HFFc6 (cell line): ENCODE measurements at places on chromosomes 4 and X.

DNA sequence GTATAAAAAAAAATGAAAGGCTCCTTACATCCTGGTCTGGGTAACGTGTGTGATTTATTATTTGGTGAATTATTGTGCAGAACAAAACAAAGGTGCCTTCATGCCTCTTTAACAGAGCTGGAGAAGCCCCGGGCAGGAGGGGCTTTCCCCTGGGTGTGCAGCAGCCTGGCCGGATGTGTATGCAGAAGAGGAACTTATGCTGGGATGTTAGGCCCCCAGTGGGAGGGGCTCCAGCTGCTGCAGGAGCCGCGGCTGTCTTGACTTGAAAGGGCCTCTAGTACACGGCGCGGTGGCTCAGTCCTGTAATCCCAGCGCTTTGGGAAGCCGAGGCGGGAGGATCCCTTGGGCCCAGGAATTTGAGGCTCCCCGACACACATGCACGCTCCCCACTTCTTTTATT lies 16.0 kb downstream of the CCNQ start:
- no peak for DNase-seq

- DNase-seq, result no peak
Measured at GRCh38 chr4:78640714-78641113, 89.1 kb downstream of the ANXA3 start.

- DNase-seq, result peak; percentile 69
Measured at GRCh38 chrX:104315555-104315954, 60.8 kb upstream of the ESX1 start.

- peak; percentile 62 for DNase-seq
Measured at GRCh38 chr4:74311696-74312313, 3.5 kb downstream of the EPGN start.

DNA sequence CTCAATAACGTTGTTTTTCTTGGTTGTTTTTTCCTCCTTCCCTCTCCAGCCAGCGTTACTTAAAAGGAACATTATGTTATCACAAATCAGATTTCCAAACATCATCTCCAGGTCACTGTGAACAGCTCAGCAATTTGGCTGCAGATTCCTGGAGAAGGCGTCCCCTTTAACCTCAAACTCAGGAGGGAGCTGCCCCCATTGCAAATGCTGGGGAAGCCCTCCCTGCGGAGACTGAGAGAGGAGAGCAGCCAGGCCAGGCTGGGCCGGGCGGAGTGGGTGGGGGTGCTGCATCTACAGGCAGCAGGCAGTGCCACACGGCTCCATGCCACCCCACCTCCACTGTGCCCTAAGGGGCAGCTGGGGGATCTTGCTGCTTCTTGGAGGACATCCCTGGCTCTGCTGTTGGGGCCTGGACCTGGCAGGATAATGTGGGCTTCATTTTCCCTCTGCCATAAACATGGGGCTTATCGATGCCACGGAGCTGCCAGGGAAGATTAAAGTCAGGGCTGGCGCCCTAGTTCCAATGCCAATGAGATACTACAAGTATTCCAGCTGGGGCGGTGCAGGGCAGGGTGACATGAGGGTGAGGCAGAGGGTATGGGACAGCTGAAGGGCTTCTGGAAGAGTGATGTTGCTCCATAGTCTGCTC lies 148.8 kb downstream of the PJA1 start:
- no peak for DNase-seq

DNA sequence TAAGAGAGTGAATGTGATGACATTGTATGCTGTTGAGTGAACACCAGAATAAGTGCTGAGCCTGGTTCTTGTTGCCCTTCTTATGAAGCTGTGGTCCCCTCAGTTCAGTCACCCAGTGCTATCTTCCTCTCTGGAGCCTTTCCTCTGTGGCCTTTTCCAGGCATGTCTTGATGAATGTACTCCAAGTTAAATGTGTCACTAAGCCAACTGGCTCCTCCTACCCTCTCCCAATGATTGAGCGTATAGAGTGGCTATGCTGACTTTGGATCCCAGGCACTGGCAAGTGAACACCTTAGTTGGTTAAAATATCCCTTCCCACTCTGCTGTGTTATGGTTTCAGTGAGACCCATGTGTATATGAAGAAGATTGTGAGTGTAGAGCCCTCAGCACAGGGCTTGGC lies 134.1 kb upstream of the MAMLD1 start:
- DNase-seq, result no peak

DNA sequence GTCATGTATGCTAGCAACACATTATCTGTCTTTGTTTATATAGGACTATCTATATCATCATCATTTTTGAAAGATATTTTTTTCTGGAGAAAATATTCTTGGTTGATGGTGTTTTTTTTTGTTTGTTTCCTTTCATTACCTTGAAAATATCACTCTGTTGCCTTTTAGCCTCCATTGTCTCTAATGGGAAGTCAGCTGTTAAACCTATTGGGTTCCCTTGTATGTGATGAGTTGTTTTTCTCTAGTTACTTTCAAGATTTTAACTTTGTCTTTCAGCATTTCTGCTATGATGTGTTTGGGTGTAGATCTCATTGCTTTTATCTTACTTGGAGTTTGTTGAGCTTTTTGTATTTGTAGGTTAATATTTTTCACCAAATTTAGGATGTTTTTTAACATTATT lies 124.4 kb downstream of the EDA start:
- no peak for DNase-seq

DNA sequence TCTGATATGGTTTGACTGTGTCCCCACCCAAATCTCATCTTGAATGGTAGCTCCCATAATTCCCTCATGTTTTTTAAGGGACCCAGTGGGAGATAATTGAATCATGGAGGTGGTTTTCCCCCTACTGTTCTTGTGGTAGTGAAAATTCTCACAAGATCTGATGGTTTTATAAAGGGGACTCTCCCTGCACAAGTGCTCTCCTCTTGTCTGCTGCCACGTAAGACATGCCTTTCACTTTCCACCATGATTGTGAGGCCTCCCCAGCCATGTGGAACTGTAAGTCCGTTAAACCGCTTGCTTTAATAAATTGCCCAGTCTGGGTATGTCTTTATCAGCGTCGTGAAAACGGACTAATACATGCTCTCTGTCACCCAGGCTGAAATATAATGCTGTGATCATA lies 200.9 kb upstream of the SLIT2 start:
- DNase-seq, result no peak

GRCh38 chrX:68807818-68808217 lies 21.0 kb upstream of the EFNB1 start:
- no peak for DNase-seq

DNA sequence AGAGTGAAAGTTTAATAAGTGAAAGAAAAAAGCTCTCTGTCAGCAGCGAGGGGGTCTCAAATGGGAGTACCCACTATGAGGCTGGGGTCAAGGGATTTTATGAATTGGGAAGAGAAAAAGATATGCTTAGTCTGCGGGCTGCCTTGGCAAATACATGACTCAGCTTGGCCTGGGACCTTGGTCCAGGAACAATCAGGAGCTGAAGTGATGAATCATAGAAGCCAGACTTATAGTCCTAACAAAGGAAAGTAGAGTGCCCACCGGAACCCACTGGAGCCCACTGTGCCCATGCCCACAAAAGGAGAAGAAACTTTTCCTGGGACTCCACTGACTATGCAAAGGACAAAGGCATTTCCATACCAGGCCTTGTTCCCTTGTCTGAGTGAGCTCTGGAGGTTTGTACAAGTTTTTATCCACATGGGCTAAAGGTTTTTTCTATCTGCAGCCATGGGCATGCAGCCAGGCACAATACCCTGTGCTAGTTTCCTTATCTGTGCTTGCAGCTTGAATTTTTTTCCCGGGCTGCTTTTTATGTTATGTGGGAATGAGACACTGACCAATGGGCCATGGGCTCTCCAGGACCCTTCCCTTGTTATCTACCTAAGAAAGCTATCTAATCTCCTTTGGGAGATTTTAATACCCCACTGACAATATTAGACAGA lies 201.7 kb downstream of the FAM133A start:
- no peak for DNase-seq

- no peak for DNase-seq
Measured at GRCh38 chrX:124736553-124737270, 390.3 kb downstream of the SH2D1A start.

GRCh38 chr4:56730097-56730496 lies 49.0 kb upstream of the HOPX start:
- no peak for DNase-seq

GRCh38 chr4:15906020-15906443 lies 32.5 kb downstream of the FGFBP1 start:
- no peak for DNase-seq

DNA sequence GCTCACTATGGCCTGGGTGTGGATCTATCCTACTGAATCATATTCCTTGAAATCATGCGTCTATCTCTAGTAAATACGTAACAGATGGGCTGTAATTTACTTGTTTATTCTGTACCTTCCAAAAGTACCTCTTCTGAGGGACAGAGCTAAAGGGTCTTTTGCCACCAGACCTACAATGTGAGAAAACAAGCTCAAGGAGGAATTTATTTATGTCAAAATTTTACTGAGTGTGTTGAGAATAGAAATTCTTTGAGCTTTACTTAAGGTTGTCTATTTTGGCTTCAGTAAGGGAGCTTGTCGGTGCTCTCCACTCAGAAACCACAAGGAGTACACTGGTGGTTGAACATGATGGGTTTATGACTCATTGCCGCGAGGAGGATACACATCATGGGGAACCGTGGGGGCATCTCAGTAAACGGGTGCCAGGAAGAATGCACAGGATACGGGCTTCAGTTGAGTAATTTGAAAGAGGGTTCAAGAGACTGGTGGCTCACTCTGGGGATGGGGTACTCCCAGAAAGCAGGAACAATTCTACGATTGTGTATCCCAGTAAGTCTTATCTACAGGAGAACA lies 3.0 kb downstream of the ANK2 start:
- peak; percentile 56 for DNase-seq
